ENCODE measurements at places on chromosomes 12 and 14. TPM values are rescaled to one million over a fixed set of nuclear protein-coding genes. Genes with fewer than 3 reads are reported as not detected.

Gene BCL11B
- polyA plus RNA-seq = 3.0 TPM

Gene GPRC5D
- 0.94 TPM for polyA plus RNA-seq

Gene PRICKLE1
- 45.9 TPM for polyA plus RNA-seq

Gene MIPOL1
- 10.9 TPM for polyA plus RNA-seq

Gene KITLG
- polyA plus RNA-seq = 26.7 TPM

Gene KCNJ8
- polyA plus RNA-seq = 20.5 TPM

Gene ACOT6
- 0.33 TPM for polyA plus RNA-seq

GRCh38 chr14:41925409-41925808, 318.7 kb downstream of the LRFN5 start:
- DNase-seq = peak; percentile 16

- DNase-seq = no peak
These were observed 113.0 kb upstream of the NTF3 start for GRCh38 chr12:5318874-5319273.

GRCh38 chr12:46892034-46892705, 66.4 kb upstream of the SLC38A4 start:
- no peak for DNase-seq

DNA sequence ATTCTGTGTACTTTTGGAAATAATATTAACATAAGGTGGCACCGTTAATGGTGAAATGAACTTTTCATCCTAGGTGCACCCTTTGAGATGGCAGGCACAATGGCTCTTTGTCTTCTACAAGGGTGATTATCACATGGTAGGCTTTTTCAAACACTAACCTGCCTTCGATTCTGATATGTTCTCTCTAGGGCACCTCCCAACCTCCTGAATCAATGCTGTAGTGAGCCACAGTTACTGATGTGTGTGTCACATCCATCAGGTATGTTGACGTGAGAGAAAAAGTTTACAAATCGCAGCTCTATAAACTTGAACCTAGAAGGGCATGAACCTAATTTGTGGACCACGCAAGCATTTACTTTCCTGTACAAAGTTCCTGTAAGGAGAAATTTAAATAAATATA, 25.4 kb downstream of the PDE3A start:
- DNase-seq = no peak

- DNase-seq = no peak
These were observed 5.4 kb downstream of the JAG2 start for GRCh38 chr14:105163040-105163742.

- DNase-seq = no peak
These were observed 269.3 kb downstream of the SNAPC1 start for GRCh38 chr14:62031504-62031903.

GRCh38 chr12:120936197-120936596, 32.0 kb upstream of the SPPL3 start:
- no peak for DNase-seq

GRCh38 chr12:132324173-132324572, 5.2 kb downstream of the GALNT9 start:
- DNase-seq = no peak

DNA sequence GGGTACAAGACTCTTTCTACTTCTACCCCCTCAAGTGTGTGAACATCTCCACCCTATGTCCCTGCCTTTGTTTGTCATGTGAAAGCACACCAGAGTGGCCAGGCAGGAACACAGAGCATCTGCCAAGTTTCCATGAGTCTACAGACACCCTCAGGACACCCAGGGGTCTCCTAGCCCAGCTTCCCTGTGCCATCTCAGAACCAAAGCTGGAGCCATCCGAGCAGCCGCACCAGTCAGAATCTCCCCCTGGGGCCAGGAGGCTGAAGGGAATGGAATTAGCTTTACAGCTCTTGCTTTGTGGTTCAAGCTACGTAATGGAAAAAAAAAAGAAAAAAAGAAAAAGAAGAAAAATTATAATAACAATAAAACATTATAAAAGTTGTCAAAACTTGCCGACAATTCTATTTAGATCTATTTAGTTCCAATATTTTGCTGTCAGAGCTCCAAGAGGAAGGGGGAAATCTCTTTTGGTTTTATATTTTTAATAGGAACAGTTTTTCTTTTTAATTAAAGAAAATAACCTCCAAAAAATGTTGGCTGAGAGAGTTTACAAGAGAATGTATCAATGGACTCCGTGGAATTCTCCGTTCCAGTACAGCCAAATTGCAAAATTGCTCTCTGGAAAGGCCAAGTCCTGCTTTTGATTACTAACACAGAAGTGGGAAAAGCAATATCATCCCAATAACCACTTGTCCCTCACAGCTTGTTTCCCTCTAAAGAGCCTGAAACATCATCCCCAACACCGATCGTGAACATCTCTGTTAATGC, 37.1 kb downstream of the TBX5 start:
- no peak for DNase-seq

DNA sequence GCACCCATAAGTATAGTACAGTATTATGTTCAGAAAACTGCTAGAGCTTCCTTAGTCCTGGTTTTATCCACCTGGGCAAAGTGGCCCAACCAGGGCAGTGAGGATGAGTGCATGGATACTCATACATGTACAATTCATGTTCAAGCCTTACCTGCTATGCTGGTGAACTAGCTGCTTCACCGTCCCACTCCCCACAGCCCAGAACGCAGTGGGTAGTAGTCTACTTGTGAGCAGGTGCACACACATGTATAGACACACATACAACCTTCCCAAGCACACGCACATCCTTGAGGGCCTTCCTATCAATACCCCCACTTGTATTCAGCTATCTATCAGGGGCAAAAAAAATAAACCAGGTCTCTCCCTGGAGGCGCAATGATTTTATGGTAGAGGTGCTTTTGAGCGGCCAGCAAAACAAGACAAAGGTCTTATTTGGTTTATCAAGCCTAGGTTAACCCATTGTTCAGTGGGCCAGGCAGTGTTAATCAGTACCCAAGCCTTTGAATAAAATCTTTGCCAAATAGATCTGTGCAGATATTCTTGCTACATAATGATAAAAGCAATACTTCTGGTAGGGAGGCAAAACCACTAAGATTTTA, 69.8 kb downstream of the ZFP36L1 start:
- no peak for DNase-seq

DNA sequence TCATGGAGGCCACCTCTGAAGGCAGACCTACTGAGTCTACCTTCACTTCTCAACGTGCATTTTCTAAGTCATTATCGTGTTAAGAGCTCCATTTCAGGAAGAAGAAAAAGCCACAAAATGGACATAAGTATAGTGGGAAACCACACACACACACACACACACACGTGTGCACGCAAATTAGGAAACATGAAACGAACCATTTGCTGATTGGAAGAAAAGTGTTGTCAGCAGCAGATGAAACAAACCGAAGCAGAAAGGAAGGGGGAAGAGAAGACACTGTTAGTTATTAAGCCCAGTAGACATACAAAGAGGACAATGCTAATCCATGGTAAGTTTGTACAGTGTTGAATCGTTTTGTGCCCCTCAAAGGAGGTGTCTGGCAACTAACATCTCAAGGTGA, 9.9 kb upstream of the VPS33A start:
- DNase-seq = no peak

Measured in renal pelvis (tissue), 12 donors.